ENCODE measurements at places on chromosomes 7 and 10.

GRCh38 chr10:24694086-24694485 lies 29.6 kb downstream of the ARHGAP21 start:
- DNase-seq: no peak

DNA sequence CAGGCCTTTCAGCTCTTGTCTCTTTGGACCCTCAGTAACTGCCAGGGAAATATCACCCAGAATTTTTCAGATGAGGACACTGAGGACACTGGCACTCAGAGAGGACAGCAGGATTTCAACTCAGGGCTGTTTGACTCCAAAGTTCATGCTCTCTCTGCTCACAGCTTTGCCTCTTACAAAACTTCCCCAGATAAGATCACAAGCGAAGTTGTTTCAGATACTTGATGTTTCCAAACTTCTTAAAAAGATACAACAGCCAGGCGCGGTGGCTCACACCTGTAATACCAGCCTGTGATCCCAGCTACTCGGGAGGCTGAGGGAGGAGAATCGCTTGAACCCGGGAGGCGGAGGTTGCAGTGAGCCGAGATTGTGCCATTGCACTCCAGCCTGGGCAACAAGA lies 32.4 kb upstream of the ZRANB1 start:
- DNase-seq: no peak

DNA sequence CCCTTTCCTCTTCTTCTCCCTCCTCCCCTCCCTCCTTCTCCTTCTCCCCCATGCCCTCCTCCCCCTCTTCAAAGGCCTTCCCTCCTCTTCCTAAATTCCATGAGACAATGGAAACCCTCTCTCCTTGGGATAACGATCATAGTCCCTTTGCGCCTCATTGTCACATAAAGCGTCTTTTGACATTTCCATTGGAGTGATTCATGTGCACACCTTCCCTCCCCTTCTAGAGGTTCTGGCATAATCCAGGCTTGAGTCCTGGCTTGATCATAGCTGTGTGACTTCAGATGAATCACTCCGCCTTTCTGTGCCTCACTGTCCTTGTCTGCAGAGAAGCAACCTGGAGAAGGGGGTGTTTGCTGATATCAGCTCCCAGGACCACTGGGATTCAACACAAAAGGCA lies 204.2 kb downstream of the TNS3 start:
- no peak for DNase-seq

DNA sequence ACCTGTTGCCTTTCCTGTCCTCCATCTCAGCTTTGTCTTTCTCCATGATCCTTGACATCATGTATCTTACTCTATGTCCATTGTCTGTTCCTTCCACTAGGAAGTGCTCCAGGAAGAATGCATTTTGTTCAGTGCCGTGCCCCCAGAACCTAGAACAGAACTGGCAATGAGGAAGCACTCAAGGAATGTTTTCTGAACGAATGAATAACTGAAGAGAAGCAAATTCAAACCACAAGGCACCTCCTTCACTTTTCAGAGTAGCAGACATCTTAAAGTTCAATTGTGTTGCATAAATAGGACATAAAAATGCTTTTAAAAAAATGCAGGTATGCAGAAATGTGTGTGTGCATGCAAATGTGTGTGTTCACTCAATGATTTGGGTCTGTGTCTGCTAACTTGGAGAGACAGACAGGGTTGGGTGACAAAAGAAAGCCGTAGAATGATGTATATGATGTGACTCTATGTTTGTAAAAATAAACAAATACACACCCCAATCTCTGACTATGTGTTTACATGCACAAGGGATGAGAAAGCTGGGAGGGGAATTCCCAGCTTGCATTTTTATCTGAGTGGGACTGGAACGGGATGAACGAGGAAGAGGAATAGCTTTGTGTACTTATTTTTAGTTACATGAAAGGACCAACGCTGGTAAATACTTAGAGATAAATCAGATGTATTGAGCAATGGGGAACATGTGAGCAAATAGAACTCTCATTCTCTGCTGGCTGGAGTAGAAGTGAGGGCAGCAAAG lies 237.7 kb downstream of the FANK1 start:
- DNase-seq: no peak

DNA sequence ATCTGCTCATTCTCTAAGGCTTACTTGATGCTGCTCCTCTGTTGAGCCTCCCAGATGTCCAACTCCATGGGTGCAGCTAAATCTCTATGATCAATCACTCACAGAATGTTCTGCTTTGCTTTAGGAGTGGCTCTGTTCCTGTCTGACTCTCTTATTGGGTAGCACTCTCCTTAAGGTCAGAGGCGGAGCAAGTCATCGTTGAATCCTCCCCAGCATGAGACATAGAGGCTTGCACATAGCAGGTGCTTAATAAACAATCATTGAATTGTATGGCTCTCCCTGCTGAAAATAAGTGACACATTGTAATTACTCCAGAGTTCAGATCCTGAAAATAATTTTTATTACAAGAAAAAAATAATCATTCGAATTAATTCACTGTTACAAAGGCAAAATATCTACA lies 69.7 kb downstream of the NPS start:
- no peak for DNase-seq

- DNase-seq: no peak
Observed at GRCh38 chr10:30172091-30172490, 112.7 kb upstream of the JCAD start.

DNA sequence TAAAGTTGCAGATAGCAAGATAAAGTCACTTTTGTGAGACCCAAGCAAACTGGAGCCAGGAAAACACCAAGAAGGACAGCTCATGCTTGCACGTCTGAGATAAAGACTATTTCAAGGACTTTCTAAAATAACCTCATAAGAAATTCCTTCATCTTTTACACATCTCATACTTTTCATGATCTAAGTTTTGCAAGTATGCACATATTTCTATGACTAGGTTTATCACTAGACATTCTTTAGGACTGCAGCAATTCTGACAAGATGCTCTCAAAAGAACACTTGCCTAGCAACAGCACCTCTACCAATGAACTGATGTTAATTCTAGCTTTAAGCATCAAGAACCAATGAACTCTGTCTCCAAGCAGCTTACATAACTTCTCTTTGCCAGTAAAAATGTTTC lies 457.6 kb downstream of the SEMA3D start:
- DNase-seq: no peak

- no peak for DNase-seq
Observed at GRCh38 chr10:61337741-61338140, 115.4 kb downstream of the TMEM26 start.

DNA sequence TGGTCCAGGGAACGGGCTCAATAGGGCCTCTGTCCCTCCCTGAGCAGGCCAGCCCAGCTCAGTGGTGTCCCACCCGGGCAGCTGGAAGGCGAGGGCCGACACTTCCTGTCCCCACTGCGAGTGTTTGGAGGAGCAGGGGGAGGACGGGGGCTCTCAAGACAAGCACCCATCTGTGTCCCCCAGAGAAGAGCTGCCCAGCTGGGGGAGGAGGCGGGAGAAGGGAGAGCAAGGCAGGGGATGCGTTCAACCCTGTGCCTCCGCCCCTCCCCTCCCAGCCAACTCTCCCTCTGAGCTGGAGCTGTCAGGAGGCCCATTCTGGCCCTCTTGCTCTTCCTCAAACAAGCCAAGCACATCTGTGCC lies 35.7 kb downstream of the ZCCHC24 start:
- no peak for DNase-seq

DNA sequence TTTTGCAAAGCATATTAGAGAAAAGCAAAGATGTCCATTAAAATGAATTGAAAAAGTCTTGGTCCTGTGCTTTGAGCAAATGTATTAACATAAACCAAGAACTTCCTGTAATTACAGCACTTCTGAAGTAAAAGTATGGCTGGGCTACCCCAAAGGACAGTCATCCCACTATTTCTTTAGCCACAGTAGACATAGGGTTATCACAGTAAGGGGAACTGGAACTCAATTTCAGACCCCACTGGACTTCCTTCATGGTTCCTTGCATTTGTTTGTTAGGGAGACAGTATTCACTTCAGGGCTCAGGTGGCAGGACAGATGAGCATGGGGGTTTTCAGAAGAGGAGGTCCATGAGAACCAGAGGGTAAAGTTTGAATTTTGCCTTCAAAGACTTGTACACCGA lies 203.1 kb upstream of the PDE1C start:
- DNase-seq: no peak

DNA sequence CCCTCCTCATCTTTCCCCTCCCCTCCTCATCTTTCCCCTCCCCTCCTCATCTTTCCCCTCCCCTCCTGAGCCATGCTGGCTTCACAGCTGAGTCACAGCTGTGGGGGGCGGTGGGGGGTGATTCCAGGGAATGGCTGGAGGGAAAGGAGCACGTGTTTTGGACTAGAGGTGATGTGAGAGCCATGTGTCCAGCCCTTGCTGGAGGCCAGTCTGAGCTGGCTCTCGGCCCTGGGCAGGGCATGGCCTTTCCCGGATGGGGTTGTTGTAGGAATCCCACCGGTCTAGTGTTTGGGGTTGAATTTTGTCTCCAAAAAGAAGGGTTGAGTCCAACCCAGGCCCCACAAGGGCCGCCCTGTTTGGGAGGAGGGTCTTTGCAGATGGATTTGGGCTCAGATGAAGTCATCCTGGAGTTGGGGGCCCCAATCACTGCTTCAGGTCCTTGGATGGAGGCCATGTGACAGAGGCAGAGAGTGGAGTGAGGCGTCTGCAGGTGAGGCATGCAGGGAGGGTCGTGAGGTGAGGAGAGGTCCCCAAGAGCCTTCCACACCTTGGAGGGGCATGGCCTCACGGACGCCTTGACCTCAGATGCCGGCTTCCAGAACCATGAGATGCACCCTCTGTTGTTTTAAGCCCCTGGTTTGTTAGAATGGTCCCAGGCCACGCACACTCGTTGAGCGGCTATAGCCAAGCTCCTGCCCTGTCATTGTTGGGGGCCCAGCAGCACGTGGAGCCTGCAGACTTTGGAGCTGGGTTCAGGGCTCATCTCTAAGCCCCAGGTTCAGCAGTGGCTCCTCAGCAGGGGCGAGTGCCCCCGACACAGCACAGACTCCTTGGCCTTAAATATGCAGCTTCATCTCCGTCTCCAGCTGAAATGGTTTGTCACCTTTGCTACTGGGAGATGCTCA lies 101.6 kb downstream of the DNAJB6 start:
- no peak for DNase-seq

DNA sequence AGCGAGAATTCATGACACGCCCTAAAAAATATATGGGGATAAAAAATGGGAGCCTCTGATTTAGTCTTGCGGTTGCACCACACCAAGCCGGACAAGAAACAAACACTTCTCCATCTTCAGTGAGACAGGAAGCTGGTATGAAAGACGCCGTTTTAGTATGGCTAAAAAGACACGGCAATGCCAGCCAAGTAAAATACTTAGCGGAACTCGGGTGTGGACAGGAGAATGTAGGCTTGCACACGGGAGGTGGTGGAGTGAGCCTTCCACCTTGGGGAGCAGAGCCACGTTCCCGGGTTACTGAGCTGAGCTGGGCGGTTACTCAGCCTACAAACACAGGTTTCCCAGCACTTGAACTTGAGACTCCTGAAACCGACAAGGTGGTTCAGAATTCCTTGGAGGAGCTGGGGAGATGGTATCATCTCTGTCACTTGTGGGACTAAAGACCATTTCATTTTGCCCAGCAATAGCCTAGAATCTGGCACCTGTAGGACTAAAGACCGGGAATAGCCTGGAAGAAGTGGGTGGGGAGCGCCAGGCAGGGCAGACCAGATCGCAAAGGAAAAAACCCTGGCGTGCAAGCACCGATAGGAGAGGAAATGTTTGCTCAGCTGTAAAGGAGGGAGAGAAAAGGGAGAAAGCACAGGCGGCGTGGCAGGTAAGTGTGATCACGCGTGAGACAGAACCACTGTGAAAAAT lies 34.8 kb upstream of the SEPHS1 start:
- DNase-seq: no peak

- DNase-seq: no peak
Observed at GRCh38 chr7:100957832-100958421, 8.6 kb downstream of the MUC3A start.

DNA sequence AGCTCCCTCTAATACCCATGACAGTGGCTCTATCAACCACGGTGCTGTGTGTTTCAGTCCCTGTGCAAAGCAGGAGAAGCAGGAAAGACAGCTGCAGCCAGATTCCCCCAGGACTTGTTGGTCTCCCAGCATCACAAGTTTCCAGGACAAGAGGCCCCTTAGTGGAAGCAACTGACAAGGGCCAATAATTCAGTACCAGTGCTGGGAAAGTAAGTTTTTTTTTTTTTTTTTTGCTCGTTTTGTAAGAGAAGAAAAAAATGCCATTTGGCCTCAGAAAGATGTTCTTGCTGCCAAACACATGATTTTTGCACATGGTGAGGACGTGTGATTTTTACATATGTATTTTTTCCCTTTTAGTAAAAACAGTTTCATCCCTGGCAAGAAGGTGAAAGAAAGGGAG lies 284.2 kb upstream of the ZMIZ1 start:
- DNase-seq: no peak

DNA sequence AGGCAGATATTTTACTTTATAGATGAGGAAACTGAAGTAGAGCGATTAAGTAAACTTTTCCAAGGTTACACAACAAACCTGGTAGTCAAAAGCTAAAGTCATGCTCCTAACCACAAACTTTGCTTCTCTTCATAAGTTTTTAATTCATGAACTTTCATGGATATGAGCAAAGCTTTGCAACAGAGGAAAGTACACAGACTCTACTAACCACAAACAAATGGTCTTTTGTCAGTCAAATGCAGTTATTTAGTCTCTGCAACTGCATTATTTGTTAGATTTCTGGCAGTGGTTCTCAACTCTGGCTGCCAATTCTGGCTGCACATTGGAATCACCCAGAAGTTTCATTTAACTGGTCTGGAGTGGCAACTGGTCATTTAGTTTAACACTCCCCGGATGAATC lies 140.6 kb upstream of the TMEM168 start:
- DNase-seq: no peak

DNA sequence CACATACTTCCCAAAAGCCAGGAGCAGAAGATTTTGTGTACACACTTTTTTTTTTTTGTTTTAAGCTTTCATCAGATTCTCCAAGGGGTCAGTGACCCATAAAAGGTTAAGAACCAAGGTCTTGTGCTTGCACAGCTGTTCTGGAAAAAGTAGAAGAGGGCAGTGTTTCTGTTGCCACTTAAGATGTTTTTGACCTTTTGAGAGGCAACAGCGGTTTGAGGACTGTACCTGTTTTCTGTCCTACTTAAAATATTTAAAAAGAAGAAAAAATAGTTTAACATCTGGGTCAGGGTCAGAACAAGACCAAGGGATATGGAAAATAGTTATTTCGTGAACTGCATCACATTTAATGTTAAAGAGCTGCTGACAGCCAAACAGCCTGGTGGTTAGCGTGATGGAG lies 32.9 kb downstream of the AUTS2 start:
- no peak for DNase-seq

DNA sequence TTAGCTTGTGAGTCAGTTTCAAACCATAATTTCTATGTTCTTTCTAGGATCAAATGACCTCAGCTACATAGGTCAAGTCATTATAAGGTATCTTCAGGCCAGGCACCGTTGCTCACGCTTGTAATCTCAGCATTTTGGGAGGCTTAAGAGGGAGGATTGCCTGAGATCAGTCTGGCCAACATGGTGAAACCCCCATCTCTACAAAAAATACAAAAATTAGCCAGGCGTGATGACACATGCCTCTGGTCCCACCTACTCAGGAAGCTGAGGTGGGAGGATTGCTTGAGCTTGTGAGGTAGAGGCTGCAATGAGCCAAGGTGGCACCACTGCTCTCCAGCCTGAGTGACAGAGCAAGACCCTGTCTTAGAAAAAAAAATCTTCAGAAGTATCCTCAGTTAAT lies 362.3 kb downstream of the GATA3 start:
- DNase-seq: no peak

Data from activated CD4-positive, alpha-beta T cell treated with anti-CD3 and anti-CD28 coated beads, Interleukin-10, Interleukin-2, amounts not matched to agents 100 ng/mL and 50 ng/mL, durations not matched to agents 16 hours and 8 hours (primary cell).